Retinal pigment epithelial cell (primary cell): ENCODE measurements at places on chromosomes 4 and X.

DNA sequence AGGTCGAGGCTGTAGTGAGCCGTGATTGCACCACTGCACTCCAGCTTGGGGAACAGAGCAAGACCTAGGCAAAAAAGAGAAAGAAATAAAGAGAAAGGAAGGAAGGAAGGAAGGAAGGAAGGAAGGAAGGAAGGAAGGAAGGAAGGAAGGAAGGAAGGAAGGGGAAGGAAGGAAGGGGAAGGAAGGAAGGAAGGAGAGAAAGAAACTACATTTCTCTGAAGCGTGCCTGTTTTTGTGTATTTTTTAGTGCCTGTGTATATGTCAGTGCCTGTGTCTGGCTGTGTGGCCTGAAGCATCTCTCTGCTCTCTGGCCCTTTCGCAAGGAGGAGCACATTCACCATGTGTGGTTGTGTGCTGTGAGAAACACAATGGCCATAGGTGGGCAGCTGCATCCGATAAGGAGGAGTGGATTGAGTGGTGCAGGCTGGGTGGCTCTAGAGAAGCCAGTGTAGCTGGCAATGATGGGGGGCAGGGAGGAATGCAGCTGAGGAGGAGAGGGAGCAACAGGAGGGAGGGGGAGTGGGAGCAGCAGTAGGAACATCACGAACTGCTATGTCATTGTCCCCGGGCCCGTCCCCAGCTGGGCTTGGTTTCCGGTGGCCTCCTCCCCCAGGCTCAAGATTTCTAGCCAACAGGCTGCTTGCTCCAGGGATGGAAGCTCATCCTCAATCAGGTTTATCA lies 11.4 kb downstream of the SYN1 start:
- DNase-seq: no peak

DNA sequence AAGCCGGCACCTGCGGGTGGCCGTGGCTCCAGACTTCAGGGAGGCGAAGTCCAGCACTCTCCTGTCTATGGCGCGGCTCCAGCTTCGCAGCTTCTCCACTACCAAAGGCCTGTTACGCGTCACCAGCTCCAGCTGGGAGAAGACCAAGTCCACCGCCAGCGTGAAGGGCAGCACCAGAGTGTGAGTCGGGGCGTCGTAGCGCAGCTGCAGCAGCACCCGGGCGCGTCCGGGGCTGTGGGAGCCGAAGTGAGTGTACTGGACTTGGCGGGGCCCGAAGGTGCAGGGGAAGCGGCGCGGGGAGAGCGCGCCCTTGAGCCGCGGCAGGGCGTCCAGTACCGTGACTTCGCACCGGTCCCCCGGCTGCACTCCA lies 444 bp downstream of the FREM3 start:
- no peak for DNase-seq

GRCh38 chr4:90328558-90328957 lies 201.4 kb downstream of the CCSER1 start:
- peak; percentile 10 for DNase-seq

DNA sequence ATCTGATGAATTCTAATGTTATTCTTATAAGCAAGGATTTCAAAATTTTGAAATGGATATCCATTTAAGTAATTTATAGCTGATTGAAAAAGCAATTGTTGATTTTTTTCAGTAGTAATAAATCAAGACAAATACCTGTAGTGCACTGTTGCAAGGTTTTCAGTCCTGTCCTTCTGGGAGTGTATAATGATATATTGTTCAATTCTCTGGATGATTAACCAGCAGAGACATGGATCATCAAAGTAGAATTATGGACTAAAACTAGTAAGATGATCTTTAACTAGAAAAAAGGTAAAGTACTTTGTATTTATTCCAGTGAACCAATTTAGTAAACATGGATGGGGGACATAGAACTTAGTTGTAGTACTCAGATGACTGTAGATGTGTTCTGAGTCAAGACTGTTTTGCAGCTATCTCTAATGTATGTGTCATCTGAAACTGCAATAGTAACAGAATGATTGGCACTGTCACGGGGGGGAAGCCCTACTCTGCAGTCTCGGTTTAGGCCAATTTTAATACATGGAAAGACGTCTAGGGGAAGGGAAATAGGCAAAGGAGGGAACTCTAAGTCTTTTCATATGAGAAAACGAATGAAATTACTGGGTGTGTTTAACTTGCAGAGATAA lies 121.9 kb downstream of the GLRA3 start:
- no peak for DNase-seq

DNA sequence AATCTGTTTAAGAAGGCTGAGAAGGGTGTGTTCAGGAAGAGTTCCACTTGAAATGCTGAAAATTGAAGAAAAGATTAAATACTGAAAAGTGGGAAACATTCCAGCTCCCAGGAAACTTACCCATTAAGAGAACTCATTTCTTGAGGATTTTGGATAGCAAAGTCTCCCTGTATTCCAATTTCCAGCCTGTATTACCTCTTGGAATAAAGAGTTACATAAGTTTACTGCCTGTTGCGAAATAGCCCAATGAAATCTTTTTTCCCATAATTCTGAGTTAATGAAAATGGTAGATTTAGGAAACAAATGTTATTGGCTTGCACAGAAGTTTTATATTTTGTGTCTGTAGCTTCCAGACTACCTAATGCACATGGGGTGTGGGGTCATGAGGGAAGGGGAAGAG lies 12.0 kb downstream of the NHSL2 start:
- no peak for DNase-seq

DNA sequence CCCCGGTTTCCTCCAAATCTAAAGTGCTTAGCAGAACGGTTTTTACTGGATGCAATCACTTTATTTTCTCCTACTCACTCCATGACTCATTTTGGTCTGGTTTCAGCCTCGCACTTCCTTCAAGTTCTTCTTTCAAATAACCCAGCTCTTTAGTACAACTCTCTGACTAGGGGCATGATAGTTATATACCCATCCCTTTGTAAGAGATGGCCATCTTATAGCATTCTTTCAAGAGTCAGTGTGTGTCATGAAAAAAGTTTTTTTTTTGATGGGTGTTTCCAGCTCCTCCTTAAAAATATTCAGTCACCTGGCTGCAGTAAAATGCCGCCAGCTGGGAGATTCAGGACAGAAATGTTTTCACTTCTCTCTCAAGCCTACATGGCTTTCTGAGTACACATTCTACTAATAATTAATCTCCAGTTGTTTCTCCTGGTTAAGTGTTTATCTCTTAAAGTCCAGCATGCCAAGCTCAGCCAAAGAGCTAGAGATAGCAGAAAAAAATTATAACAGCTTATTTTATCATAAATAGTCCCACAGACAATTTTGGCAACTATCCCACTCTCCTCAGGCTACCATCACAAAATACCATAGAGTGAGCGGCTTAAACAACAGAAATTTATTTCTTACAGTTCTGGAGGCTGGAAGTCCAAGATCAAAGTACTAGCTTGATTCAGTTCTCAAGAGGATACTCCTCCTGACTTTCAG lies 139.3 kb downstream of the GASK1B start:
- DNase-seq: no peak

DNA sequence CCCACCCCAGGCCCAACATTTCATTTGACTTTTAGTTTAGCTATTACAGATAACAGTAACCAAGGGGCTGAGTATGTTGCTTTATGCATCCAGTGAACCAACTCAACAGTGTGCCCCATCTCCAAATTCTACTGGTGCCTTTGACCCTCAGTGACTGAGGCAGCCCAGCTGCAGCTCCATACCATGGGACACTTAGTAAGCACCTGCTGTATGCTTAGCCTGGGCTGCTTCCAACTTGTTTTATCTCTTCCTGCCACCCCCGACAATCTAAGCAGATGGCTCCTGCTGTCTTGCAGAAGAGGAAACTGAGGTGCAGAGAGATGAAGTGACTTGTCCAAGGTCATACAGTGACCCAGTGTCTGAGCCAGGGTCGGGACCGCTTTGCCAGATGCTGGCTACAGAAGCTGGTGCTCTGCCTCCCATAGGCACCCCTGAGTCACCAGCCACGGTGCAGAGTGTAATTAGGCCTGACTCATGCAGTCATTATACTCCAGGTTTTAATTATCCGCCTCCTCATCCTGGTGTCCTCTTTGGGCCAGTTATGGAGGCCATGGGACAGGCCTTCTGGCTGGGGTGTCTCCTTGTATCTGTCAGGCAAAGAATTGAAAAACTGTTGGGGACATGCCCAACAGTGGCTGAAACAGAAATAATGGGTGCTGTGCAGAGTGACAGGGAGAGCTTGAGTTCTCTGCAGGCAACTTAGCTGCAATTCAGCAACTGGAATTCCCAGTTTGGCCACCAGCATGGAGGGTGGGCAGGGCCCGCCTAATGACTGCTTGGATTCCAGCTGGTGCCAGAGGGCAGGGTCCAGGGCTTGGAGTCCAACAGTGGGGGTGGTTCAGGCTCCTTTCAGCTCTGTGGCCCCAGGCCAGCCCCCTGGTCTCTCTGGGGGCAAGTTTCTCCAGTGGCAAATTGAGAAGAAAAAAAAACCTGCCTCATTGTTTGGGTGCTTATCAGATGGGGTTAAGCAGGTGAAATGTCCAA lies 8.2 kb upstream of the GPR78 start:
- no peak for DNase-seq

DNA sequence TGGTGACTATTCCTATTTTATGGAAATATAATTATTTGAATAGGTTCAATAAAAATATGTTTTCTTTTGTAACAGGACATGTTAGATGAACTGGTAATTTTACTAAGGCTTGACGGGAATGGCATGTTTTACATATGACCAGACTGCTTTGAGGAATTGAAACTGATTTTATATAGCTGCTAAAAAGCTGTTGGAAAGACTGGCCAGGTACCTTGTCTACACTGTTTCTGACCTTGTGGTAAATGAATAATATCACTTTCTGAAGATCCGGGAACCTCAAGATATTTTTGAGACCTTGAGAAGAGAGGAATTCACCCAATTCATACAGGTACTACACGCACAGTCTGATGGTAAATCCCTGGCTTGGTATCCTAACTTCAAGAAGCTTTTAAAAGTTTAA lies 42.1 kb upstream of the USP46 start:
- DNase-seq: no peak

GRCh38 chrX:49129427-49129826 lies 5.9 kb upstream of the GPKOW start:
- DNase-seq: no peak

- DNase-seq: no peak
Measured at GRCh38 chr4:158754385-158755180, 14.2 kb upstream of the FNIP2 start.

DNA sequence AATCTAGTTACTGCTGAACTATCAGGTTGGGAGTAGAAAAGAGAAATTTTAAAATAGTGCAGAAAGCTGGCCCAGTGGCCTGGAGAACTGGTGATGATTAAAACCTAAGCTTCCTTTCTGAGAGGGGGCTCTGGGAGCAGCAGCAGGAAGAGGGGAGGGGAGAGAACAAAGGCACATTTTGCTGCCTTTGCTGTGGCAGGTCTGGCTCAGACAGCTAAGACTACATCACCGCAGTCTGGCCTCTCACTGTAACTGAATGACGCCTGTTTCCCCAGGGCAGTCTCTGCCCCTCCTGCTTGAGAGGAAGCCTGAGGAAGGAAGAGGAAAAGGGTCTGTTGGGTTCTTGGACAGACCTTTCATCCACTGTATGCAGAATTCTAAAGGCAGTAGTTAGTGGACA lies 148.5 kb downstream of the FRAS1 start:
- no peak for DNase-seq

GRCh38 chr4:138398322-138398721 lies 156.2 kb upstream of the SLC7A11 start:
- DNase-seq: no peak

DNA sequence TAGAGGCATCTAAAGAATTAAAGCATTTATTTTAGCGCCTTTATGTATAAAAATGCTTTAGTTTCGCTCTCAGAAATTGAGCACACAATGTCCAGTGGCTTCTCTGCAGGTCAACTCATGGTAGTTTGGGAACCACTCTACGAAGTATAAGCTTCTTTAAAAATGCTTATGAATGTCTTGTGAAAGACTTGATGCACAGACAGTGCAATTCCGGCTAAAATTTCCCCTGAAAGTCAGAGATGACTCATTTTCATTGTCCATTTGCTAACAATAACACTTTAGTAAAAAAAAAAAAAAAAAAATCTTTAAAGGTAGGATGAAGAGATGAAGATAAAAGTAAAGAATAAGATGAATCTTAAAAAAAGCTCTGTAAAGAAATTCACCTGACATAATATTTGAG lies 117.2 kb downstream of the PDHA2 start:
- DNase-seq: no peak

- peak; percentile 15 for DNase-seq
Measured at GRCh38 chr4:151921386-151921785, 160.6 kb upstream of the GATB start.

- DNase-seq: no peak
Measured at GRCh38 chr4:158450741-158451140, 70.9 kb upstream of the RXFP1 start.

DNA sequence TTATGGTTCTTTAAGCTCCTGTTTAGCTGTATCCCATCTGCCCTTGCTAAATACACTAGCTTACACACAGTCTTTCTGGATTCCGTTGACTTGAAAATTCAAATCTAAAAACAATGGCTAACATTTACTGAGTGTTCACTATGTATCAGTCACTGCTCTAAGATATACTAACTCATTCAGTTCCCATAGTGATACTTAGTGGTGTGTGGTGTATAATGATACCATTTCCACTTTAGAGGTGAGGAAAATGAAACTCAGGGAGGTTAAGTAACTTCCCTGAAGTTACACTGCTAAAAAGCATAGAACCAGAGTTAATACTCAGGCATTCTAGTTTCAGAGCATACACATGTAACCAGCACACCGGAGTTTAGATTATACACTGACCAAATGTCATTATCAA lies 762.0 kb downstream of the GRID2 start:
- DNase-seq: no peak

- DNase-seq: no peak
Measured at GRCh38 chr4:164136180-164136616, 617.7 kb upstream of the SMIM31 start.

GRCh38 chr4:2075987-2076907 lies 17.1 kb downstream of the NAT8L start:
- no peak for DNase-seq

DNA sequence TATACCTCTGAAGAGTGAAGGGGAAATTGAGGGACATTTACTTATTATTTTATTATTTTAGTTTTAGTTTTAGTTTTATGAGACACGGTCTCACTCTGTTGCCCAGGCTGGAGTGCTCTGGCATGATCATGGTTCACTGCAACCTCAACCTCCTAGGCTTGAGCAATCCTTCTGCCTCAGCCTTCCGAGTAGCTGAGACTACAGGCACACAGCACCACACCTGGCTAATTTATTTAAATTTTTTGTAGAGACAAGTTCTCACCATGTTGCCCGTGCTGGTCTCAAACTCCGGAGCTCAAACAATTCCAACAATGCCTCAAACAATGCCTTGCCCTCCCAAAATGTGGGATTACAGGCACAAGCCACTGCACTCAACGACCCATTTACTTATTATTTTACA lies 68.4 kb upstream of the BMP2K start:
- DNase-seq: no peak

GRCh38 chr4:179307297-179308136 lies 1865.3 kb upstream of the AGA start:
- no peak for DNase-seq

DNA sequence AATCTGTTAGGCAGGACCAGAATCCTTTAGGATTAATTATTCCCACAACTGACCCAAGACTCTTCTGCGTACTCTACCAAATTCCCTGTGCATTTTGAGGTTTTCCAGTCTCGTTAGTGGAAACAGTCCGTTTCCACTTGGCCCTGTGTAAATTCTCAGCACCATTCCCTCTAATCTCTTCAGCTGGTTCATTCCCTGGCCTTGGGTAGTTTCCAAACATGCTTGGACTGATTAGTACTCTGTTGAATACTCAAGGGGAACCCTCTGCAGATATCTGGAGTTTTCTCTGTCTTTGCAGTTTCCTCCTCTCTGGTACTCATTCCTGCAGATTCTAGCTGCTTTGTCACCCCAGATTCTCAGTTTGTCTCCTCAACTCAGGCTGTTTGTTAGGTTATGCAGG lies 80.4 kb downstream of the ZFX start:
- peak; percentile 31 for DNase-seq
